Lower leg skin (tissue), 4 donors: ENCODE measurements at places on chromosomes 4 and X. TPM values are rescaled to one million over a fixed set of nuclear protein-coding genes. Genes with fewer than 3 reads are reported as not detected.

Gene PTPN13
- total RNA-seq: 119 TPM

Gene TMEM35A
- total RNA-seq: 0.10 TPM

Gene ALAS2
- total RNA-seq: not detected

Gene FAM184B
- 0.07 TPM for total RNA-seq

Gene WAS
- 1.3 TPM for total RNA-seq

Gene NLGN4X
- total RNA-seq: 2.2 TPM

- DNase-seq: no peak
These were observed 120.2 kb upstream of the GPRIN3 start for GRCh38 chr4:89427782-89428181.

- no peak for DNase-seq
These were observed 112.8 kb upstream of the DKK2 start for GRCh38 chr4:107148904-107149303.

GRCh38 chr4:183471946-183472708, 27.7 kb downstream of the CDKN2AIP start:
- DNase-seq: peak; percentile 83

- no peak for DNase-seq
These were observed at the start of gene IBSP for GRCh38 chr4:87799301-87800113. Gene IBSP (plus strand): TSS chr4:87799554. CDS start chr4:87802362, 2,808 bp downstream.

DNA sequence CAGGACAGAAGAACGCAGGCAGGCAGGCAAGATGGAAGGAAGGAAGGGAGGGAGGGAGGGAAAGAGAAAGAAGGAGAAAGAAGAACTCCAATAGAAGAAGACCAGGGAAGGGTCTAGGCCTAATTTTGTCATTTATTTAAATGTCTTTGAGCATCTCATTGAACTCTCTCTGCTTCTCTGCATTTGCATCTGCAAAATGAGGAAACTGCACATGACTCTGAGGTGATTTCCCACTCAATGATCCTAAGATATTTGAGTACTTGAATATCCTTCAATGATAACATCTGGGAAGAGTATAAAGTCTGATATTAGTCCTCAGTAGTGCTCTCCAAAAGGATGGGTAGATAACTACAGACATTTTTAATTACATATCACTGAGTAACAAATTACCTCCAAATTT, 33.1 kb upstream of the RBPJ start:
- DNase-seq: no peak

DNA sequence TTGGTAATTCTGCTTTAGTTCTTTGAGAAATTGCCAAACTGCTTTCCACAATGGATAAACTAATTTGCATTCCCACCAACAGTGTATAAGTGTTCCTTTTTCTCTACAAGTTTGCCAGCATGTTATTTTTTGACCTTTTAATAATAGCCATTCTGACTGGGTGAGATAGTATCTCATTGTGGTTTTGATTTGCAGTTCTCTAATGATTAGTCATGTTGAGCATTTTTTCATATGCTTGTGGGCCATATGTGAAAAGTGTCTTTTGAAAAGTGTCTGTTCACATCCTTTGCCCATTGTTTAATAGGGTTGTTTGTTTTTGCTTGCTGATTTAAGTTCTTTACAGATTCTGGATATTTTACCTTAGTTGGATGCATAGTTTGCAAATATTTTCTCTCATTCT, 25.9 kb downstream of the ENPEP start:
- no peak for DNase-seq

DNA sequence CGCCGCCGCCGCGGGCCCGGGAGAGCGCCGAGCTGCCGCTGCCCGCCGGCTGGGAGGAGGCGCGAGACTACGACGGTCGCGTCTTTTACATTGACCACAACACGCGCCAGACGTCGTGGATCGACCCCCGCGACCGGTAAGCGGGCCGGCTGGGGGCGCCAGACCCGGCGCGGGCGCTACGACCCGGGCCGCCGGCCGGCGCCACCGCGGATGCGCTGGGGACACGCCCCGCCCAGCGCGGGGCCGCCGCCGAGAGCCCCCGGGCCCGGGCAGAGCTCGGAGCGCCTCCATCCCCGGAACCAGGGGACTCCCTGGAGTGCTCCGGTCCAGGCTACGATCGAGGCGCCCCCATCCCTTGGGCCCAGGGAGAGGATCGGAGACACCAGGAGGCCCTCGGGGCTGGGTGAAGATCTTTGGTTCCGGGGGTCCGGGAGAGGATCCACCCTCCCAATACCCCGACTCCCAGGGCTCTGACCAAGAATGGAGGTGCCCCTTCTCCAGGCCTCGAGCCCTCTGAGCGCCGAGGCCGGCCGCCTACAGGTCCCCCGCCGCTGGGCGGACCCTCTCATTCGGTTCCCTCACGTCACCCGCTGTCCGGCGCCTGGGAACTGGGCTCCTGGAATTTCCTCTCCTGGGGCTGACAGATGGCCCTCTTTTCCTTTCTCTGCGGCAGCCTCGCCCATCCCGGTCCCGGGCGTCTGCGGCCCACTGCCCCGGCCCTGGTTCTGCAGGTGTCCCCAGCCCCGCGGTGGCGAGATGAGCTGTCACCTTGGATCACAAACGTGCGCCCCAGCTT, 48.8 kb downstream of the CLDN34 start:
- peak; percentile 84 for DNase-seq

DNA sequence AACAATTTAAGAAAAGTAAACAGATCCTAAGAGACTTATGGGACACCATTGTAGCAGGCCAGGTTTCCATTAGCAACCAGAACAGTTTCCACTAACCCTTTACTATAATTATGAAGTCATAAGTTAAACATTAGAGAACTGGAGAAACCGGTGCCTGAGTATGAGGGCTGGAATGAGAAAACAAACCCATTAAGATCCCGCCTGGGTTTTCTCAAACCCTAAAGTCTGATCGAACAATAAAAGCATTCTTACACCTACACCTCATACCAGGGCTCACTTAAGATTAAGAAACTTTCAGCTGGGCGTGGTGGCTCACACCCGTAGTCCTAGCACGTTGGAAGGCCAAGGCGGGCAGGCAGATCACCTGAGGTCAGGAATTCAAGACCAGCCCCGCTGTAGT, 13.7 kb upstream of the DHX15 start:
- DNase-seq: no peak

DNA sequence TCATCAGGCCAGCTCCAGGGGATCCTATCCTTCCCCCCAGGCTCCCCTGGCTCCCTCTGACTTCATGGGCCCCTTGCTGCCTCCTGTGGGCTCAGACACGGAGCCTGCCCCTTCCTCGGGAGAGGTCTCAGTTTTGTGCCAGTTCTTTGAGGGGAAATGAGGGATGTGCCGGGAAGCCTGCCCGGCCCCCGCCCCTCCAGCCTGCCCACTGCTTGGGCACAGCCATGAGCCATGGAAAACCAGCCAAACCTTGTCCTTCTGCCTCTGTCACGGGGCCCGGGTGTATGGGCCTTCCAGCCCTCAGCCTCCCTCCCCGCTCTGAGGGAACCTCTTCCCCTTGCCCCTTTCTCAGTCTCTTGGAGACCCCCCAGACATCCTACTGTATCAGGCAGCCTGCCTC, 6.8 kb downstream of the BGN start:
- no peak for DNase-seq

DNA sequence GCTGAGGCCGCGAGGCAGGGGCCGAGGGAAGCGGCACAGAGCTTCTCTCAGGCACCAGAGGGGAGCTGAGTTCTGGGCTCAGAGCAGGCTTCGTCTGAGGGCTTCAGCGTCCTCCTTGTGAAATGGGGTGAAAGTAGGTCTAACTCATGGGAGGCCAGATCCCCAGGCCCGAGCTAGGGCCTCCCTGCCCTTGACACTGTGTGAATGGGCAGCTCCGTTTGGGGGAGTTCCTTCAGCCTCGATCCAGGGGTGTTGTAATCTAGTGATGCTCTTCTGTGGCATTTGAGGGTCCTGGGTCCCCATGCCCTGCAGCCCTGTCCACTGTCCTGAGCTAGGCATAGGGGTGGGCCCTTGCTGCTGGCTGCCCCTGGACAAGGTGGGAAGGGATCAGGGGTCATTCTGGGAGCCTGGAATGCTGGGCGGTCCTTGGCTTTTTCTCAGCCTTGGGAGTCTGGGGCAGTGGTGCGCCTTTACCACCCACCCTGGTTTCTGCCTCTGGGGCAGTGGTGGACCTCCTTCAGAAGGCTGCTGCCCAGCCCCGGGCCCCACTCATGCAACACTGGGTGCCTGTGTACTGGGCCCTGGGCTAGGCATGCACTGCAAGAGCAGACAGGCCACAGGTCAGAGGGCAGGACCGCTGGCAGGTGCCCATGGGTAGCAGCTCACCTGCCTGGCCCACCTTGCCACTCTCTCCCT, 4.1 kb downstream of the SH3BP2 start:
- DNase-seq: peak; percentile 86

DNA sequence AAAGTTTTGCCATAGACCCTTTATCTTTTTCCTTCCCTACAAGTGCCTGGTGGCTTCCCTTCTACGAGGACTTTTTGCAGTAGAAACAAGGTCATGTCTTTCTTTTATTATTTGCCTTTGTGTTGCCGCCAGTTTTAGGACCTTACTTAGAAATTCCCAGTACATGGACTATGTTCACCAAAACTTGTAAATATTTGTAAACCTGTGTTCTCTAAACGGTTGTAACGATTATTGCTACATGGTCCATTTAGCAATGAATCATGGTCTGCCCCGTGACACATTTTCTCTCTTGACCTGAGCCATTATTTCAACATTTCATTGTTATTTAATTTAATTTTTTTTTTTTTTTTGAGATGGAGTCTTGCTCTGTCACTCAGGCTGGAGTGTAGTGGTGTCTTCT, 110.7 kb downstream of the MFAP3L start:
- no peak for DNase-seq

GRCh38 chr4:106126062-106126461, 189.9 kb downstream of the TBCK start:
- DNase-seq: no peak

DNA sequence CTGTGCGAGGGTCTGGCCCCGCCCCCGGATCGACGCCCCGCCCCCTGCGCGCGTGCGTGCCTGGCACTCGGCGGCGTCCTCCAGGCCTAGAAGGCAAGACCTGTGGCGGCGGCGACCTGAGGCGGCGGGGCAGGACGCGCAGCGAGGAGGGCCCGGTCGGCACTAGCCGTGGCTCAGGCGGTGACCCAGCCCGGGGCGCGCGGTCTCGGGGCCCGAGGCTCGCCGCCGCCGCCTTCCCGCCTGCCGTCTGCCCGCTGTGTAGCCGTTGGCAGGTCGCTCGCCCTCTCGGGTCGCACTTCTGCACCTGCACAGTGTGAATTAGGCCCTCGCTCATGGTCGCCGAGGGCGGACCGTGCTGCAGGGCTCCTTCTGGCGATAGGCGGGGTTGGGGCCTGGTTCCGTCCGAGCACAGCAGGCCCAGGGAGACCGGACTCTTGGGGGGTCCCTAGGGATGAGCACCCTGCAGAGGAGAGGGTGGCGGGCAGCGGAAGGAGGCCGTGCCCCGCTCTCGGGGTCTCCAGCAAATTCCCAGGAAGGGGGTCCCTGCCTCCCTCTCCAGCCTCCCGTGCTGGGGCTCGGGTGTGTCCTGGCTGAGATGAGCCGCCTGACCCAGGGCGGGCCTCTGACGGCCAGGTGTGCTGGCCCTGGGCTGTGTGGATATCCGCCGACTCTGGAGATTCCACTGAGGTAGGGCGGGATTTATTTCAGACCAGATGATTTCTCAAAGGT, 557 bp upstream of the FAM53A start:
- peak; percentile 88 for DNase-seq

DNA sequence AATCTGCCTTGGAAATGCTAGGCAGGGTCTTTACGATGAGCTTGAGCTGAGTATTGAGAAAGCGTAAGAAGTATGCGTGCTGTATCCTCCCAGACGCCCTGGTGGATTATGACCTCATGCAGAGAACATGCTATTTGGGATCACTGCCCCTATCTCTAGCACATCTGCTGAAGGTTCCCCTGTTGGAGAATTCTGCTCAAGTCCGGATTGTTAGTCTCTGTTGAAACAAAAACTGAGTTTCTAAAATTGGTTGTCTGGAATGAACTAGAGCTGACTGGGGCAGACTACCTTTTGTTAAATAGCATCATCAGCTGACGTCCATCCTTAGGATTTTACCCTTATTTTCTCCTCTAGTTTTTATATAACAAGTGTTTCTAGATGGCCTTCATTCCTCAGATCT, 7.5 kb downstream of the FHDC1 start:
- DNase-seq: peak; percentile 41

DNA sequence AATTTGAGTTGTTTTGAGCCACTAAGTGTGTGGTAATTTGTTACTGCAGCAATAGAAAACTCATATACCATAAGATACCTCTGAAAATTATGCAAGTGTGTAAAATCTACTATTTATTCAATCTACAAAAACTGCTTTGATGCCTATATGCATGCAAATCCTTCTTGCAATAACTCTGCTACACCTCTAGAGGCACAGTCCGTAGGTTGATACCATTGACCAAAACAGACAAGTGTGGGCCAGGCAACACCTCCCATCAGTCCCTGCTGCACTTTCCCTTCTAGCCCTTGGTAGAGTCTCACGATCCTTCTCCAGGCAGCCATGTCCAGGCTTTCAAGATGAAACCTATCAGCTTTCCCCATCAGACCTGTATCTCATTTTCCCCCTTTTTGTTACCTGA, 48.8 kb upstream of the FAM9A start:
- no peak for DNase-seq

- no peak for DNase-seq
These were observed 60.9 kb downstream of the LEF1 start for GRCh38 chr4:108107729-108108382.

DNA sequence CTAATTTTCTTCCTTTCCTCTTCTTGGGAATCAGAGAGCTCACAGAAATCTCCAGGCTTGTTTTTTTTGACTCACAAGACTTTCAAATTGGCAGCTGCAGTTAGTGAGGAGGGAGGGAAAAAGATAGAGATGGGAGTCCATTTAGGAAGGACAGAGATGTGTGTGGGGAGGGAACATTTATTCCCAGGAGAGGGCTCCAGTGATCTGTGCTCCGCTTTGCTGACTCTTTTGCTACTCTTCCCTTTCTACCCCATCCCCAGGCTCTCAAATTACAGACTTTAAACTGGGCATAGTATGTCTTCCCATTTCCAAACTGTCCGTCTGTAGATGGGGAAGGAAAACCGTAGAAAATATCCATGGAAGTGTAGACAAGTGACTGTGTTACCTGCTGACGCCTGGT, 39.1 kb upstream of the UCP1 start:
- DNase-seq: no peak

- no peak for DNase-seq
These were observed 193.4 kb upstream of the EDNRA start for GRCh38 chr4:147287588-147287890.

- DNase-seq: no peak
These were observed 785.0 kb downstream of the GLUD2 start for GRCh38 chrX:121832446-121832845.

DNA sequence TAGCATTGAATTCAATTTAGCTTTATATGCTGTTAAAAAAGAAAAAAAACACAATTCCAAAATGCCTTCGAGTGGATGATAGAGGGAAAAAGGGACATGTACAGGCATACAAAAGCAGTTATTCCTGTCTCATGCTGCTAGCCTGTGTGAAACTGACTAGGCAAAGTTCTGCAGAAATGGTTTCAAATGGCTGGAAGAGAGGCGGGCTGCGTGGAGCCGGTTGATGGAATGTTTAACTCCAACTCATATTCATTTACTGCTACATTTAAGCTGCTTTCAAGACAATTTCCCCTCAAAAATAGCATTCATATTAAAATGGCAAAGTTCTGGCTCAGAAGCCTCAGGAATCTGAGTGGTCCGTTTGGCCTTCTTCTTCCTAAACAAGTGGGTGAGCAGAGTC, 143.8 kb upstream of the PPARGC1A start:
- no peak for DNase-seq
